Esophagus squamous epithelium (tissue), 5 donors: ENCODE measurements at places on chromosomes 1 and 21.

DNA sequence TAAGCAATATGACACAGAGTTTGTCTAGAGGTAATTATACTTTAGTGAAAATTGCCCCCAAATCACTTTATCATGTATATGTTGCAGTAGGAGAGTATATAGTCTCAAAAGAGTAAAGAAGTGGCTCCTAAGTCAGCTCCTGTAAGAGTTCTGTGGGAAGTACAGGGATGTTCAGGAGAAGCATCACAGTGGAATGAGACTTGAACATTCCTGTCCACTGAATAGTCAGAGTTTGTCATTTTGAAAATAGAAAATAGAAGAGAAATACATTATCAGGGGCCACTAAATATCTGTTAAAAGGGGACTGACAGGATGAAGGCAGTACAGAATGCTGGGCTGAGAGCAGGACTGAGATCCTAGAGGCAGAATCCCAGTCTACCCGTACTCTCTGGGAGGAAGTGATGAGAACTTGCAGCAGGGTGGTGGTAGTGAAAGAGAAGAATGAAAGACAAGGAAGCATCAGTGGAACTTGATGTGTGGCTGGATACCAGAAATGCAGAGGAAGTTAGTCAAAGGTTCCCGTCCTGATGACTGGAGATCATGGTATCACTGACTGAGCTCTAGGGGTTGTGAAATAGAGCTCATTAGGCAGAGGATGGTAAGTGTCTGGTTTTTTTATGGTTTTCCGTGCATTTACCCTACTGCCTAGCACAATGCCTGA, 153.4 kb downstream of the FMN2 start:
- no peak for DNase-seq

GRCh38 chr1:99891997-99892396, 41.8 kb downstream of the AGL start:
- DNase-seq, result no peak

DNA sequence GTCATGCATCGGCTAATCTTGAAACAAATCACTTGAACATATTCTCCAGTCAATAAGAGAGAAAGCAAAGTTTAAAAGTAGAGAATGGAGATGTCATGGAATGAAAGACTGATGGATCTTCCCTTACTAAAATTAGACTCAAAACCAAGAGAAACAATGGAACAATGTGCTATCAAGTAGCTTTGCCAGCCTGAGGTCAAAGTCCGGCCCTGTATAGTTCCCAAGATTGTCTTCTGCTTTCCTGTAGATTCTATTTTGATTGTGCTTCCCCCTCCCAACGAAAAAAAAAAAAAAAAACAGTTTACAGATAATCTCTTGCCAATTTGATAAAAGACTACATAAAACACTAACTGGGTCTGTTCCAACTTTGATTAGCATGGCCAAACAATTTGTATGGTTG, 40.8 kb upstream of the KIRREL1 start:
- no peak for DNase-seq

GRCh38 chr1:230249695-230250480, 176.2 kb downstream of the PGBD5 start:
- DNase-seq, result no peak

DNA sequence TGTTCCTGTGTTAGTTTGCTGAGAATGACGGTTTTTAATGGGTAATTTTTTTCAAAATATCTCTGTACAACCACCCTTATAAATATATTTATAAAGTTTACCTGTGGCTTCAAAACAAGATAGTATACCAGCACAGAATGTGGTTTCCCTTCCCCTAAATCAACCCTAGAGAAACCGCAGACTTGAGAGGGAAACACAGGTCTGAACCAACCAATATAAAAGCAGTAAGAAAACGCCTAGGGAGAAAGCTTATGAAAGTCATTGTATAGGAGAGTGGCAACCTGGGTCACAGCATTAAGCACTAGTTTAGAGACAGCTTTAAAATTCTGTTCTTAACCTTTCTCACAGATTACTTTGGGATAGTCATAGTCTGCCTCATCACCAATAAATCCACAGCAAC, 180.6 kb upstream of the LHX8 start:
- DNase-seq, result no peak

DNA sequence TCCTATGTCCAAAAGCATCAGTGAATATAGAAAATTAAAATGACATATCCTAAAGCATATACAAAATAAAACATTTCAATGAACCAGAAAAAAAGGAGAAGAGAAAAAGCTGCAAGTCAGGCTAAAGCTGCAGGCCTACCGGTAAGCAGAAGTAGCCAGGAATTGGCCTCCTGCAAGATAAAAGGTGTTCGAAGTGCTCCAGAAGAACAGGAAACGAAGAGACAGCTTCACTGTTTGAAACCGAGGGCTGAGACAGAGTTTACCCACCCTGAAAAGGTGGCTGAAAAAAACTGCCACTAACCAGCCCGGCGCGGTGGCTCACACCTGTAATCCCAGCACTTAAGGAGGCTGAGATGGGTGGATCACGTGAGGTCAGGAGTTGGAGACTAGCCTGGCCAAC, 37.4 kb downstream of the NSL1 start:
- no peak for DNase-seq

DNA sequence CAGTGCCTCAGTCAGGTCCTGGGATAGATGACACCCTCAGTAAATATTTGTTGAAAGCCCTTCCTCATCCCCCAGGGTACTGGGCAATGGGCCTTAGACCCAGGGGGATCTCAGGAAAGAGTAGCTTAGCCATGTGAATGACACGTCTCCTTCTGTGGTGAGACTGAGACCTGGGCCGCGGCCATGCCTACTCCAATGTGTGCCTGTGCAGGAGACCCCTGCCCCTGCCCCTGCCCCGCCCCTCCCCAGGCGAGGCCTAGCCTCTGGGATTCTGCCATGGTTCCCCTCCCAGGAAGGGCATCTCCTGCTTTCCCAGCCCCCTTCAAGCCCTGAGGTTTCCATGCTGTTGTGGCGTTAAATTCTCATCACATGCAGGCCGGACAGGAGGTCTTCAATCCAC, 7.1 kb downstream of the MYOM3 start:
- no peak for DNase-seq

GRCh38 chr1:211830055-211830327, 572 bp downstream of the LPGAT1 start:
- no peak for DNase-seq

GRCh38 chr1:246566813-246567645, 773 bp downstream of the CNST start:
- no peak for DNase-seq

DNA sequence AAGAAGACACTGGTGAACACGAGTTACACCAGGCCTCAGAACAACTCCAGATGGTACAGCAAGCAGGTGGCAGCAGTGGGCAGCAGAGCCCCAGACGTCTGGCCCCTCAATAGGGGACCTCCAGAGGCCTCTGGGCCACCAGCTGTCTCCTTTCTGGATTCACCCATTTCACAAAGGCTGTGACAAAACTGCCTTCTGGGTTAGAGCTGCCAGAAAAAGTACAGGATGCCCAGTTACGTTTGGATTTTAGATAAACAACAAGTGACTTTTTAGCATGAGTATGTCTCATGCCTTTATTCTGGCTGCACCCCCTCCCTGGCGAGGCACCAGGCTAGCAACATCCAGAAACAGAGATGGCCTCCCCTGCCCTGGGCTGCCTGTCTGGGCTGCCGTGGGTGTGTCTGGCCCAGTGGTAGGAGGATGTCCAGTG, 30.1 kb downstream of the ITPKB start:
- no peak for DNase-seq

DNA sequence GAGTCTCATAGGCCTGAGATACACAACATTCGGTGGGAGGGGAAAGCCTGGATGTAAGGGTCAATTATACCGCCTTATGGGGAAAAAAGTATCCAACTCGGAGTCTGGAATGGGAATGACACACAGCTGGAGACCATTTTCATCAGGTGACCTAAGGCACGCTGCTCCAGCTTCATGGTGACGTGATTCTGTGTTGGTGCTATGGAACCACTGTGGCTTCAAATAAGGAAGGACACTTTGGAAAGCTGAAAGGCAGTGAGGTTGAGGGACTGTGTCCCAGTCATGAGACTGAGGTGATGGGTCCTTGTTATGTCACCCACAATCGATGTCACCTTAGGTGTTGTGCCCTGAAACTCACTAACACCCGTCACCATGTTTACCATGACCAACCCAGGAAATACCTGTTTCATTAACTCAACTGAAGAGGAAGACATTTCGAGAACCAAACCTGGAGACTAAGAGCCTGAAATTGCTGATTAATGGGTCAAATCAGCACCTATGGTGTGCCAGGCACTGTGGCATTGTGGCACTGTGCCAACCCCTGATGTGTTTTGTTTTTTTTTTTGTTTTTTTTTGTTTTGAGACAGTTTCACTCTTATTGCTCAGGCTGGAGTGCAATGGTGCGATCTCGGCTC, 54.5 kb downstream of the IRF2BP2 start:
- no peak for DNase-seq

DNA sequence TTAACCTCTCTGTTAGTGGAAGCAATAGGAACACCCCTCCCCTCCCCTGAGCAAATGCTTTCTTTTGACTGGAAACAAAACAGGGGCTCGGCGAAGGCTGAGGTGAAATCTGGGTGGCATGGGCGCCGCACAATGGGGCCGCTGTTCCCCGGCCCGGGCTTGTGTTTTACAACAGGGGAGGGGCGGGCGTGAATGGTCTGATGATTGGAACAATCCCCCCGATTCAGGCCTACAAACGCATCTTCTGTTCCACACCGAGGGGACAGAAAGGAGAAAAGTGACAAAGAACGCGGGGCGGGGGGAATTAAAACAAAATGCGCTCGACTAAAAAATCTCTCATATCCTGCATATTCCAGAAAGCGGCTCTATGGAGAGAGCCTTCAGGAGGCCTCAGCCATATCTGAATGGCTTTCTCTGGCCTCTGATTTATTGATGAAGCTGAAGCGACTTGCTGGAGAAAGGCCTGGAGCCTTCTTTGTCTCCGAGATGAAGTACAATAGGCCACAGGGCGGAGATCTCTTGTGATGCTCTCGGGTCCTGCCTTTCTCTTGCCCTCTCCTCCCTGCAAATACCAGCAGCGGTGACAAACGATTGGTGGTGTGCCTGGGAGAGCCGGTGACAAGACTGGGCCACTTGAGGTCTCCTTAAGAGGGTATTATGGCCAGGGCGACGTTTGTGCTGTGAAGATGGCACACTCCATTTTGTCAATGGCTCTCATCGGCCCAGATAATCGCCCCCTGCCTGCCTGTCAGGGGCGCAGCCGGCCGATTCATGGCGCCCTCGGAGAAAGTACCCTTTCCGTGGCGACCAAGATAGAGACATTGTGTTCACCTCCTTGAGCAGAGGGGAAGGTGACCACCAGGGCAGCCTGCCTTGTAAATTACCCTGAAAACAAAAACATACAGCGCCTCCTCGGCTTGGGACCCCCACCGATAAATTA, 47.1 kb upstream of the OLIG2 start:
- no peak for DNase-seq

GRCh38 chr1:66809245-66809644, 8.2 kb upstream of the INSL5 start:
- DNase-seq, result no peak

DNA sequence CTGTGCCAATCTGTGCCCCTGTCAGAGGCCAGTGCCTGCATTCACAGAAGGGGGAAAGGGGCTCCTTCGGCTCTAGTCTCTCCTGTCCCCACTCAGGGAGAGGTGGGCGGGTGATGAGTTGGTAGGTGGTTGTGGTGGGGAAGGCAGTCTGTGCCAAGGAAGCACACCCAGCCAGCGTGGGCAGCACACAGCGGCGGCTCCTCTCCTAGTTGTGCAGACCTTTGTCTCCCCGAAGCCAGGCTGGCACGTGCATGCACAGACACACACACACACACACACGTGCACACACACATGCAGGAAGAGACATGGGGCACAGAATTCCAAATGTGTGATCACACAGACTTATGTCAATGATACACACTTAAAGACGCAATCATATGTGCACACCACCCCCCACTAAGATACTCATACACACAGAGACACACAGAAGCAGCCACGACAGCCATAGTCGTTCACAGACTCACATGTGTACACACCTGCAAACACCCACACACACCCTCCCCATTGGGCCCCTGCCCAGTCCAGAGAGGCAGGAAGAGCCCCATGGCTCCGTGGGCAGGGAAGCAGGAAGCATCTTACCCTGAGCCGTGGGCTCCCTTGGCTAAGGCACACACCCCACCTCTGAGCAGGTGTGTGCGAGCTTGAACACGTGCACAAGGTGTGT, 16.4 kb downstream of the RIMS3 start:
- no peak for DNase-seq

DNA sequence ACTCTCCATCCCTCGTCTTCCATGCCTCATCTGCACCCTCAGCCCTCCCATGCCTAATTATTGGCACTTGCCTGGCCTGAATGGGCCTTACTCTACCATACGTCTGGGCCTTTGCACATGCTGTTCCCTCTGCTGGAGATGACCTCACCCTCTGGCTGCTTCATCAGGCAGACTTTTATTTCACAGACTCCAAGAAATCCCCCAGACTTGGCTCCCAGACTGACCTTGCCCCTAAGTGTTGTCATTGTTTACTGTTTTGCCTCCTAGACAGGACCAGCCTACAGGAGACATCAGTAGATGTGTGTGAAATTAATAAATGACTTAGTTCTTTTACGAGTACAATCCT, 5.2 kb upstream of the AHDC1 start:
- DNase-seq, result no peak

- no peak for DNase-seq
Measured at GRCh38 chr1:193417945-193418744, 231.7 kb upstream of the B3GALT2 start.

DNA sequence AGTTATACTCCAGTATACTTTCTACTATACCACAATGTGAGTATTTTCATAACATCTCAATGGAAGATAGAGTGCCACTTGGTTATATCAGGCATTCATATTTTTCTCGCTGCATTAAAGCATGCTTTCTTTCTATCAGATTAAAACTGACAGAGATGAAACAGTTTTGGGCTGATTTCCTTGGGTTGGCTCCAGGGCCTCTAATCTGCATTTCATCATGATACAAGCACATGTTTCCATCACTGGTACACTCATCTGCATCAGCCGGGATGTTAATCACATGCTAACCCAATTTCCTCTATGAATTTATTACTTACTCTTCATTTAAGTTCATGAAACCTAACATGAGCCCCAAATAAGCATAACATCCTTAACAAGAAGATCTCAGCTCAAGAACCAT, 289.0 kb upstream of the DAB1 start:
- DNase-seq, result no peak

- DNase-seq, result no peak
Measured at GRCh38 chr1:78622548-78622947, 2.3 kb downstream of the IFI44L start.

DNA sequence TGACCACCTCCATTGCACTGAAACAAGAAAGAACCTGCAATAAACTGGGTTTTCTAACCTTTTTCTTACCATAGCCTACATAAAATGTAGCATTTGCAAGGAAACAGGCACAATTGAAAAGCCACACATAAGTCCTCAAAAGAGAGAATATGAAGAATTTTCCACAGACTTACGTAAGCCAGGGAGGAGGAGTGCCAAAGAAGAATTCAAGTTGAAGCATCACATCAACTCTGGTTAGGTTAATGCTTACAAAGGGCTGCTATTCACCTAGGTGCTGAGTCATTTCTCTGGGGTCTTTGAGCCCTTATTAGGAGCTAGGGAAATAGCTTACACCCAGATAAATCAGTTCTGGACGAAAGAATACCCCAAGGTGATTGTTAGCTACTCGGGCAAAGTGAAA, 9.6 kb downstream of the OSCP1 start:
- no peak for DNase-seq

GRCh38 chr1:88394958-88395357, 289.1 kb upstream of the PKN2 start:
- no peak for DNase-seq
